ENCODE measurements at places on chromosomes 7 and 10. TPM values are rescaled to one million over a fixed set of nuclear protein-coding genes. Genes with fewer than 3 reads are reported as not detected.

DNA sequence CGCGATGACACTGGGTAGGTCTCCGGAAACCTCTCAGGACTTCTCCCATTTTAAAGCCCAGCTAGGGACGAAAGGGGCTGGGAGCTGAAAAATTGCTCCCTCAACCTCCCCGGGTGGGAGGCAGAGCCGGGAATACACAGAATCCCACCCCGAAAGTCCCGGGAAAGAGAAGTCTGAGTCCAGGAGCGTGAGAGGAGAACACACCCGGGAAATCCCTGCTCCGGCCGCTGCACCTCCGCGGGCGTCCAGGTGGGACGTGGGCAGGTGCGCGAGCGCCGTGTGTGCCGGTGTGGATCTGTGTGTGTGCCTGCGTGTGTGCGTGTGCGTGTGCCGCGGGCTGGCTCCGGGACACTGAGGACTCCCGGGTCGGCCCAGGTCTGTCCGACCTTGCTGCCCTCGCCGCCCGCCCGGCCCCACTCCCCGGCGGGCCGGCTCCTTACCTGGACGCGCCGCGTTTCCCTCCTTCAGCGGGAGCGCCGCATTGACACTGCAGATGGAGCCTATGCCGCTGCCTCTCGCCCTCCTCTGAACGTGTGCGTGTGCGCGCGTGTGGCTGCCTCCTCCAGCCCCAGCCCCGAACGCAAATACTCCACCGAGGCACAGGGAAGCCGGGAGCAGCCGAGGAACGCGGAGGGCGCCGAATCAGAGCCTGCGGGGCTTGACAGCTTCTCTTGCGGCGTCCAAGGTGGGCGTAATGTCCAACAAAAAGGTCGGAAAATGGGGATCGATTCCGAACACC lies at the start of gene PLXNA4:
PLXNA4 (minus strand) TSS at position 489 of the 739 bp plus-strand sequence. CDS start 67,777 bp downstream, outside the sequence.
- peak within 1 kb of the TSS; percentile 46 for H3K27ac ChIP-seq
- H3K27me3 ChIP-seq: no peaks in the 10 kb centered on the region
- no peaks in the 10 kb centered on the region for H3K4me1 ChIP-seq
- H3K36me3 ChIP-seq: no peaks in the 10 kb centered on the region
- no peak for DNase-seq

DNA sequence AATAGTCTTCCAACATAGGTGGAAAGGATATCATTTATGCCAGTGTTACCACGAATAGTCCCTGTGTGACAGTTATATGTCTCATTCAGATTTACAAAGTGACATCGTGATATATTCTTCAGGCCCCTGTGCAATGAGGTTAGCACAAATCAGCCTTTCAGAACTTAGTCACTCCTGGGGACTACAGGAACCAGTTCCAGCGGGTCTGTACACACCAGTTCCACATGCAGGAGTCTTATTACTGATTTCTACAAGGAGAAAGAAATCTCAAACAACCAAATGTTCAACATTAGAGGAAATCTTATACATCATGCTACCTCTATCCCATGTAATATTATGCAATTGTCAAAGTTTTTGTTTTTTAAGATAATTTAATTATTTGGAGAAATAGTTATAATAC lies 4.4 kb upstream of the WDR91 start:
- no peak overlapping the region for H3K27ac ChIP-seq
- no peaks in the 10 kb centered on the region for H3K4me1 ChIP-seq
- no peak for DNase-seq
- H3K4me3 ChIP-seq: no peak overlapping the region

GRCh38 chr10:2228320-2228901 lies 491.1 kb upstream of the ADARB2 start:
- no peak overlapping the region for H3K27ac ChIP-seq
- H3K36me3 ChIP-seq: no peaks in the 10 kb centered on the region
- H3K4me3 ChIP-seq: no peak overlapping the region
- no peaks in the 10 kb centered on the region for H3K27me3 ChIP-seq
- DNase-seq: no peak

The PDE6C gene
- not detected for total RNA-seq

The INSYN2A gene
- total RNA-seq: not detected

The ZDHHC4 gene
- 5.1 TPM for total RNA-seq
